ENCODE measurements at places on chromosomes 7 and 10.

GRCh38 chr10:60878224-60878623 is 65.8 kb downstream of the RHOBTB1 start:
- no peak for DNase-seq

DNA sequence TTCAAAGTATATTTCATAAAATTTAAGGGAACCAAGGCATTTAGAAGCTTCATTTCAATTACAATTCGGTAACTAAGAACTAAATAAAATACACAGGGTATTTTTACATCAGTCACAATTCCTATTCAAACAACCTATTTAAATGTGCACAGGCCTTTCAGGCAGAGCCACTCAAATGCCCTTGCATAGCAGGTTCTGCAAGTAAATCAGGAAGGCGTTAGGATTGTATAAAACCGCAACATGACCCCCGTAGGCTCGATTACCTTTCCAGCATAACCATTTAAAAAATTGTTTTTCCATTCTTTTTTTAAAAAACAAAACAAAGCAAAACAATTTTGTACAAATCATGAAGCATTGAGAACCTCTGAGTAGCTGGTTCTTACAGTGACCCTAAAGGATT is 289.9 kb upstream of the SP8 start:
- no peak for DNase-seq

DNA sequence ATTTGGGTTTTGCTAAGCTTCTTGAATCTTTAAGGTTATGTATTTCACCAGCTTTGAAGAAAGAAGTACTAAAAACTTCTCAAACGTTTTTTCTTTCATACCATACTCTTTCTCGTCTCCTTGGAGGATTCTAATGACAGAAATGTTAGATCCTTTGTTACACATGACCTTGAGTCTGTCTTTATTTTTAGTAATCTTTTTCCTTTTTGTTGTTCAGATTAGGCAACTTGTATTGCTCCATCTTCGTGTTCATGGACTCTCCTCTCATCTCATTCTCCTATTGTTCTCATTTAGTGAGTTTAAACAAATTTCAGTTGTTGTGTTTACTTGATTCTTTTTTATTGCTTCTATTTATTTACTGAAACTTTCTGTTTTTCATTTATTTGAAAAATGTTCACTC is 73.7 kb downstream of the WDFY4 start:
- DNase-seq = no peak

DNA sequence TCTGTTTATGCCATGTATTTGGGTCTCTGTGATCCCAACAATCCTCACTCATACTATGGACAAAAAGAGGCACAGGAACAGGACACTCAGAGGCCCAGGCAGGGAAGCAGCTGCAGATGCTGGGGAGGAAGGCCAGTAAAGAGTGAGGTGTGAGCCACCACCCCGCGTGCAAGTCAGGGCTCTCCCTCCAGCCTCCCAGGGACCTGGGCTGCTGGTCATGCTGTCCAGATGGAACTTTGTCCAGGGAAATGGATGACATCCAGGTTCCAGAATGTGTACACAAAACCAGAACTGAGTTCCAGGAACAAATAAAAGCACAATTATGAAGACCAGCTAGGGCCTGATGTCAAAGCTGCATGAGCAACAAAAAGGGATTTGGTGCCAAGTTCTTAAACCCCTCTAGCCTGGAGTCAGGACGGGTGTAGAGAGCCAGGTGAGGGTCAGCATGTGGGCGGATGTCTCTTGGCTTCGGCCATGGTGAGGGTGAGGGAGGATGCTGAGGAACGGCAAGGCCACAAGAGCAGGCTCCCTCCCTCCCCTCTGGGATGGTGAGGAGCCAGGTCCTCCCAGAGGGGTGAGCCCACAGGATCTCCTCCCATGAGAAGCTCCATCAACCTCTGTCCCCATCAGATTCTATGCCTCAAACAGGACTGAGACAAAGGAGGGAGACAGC is 739.7 kb downstream of the PARD3 start:
- no peak for DNase-seq

DNA sequence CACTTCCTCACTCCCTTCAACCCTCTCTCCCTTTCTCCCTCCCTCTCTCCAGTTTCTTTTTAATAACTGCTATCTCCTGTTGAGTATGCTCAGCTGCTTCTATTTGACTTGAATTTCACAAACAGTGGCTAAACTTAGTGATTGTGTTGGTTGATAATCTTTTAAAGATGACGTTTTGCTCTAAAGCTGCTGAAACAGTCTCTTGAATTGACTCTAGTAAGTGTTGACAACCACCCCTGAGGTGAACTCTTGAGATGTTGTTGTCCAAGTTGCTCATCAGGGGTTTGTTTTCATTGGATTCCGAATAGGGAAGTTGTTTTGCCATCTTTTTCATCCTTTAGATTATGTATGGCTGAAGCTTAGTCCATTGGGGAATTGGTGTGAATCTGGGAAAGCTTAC is 176.2 kb downstream of the TWIST1 start:
- no peak for DNase-seq

- no peak for DNase-seq
Observed at GRCh38 chr7:22364900-22365299, 7.9 kb upstream of the RAPGEF5 start.

- DNase-seq = no peak
Observed at GRCh38 chr7:31443457-31443856, 70.4 kb upstream of the ITPRID1 start.

GRCh38 chr7:55571511-55572377 is 558 bp downstream of the VOPP1 start:
- peak; percentile 38 for DNase-seq

DNA sequence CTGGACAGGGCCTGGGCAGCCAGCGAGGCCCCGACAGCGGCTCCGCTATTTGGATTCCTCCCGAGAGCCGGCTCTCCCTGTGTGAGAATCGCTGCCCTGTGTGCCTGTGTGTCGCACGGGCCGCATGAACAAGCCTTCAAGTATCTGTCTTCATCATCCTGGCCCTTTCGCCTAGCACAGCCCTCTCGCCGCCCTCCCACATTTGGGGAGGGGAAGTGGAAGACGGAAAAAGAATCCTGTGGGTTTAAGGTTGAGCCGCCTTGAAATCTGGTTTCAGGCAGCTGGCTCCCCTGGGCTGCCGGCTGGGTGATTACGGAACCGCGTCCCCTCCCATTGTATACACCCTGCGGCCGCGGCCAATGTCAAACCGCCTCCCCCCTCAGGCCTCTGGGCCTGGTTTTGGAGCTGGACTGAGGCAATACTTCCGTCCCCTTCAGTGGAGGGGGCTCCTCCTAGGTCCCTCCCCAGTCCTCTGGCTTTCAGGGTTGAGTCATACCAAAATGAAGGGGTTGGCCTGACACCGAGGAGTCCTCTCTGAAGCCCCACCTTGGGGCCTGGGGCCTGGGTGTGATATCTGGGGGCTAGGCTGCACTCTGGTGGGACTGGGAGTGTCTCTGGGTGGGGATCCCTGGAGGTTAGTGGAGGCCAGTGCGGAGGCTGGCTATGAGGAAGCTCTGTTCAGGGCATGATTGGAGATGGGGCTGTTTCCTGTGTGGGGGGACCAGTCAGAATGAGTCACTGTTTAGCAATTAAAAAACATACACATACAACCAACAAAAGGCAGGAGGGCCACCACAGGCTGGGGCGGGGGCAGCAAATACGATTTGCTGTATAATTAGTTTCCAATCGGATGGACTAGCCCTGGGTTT is 1.7 kb downstream of the TRIM8 start:
- DNase-seq = peak; percentile 53

- DNase-seq = no peak
Observed at GRCh38 chr7:138436388-138436787, 23.7 kb upstream of the TRIM24 start.

DNA sequence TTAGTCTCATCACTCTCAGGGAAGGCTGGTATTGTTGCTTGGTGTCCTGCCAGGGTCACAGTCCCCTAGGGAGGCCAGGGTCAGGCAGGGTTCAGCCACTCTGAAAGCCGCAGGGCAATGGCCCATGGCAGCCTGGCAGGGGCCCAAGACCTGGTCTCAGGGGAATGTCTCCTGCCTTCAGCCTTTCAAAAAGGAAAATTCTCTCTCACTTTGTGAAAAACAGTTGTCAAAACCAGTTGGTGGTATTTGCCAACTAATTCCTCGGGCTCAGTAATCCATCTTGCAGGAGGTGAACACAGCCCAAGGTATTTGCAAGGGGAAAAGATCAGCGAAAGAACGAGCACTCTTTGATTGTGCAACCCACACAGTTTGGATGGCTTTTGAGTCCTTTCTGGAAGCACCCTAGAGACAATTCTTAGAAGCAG is 101.5 kb downstream of the JCAD start:
- no peak for DNase-seq

GRCh38 chr10:62764011-62764410 is 40.5 kb upstream of the ADO start:
- no peak for DNase-seq

GRCh38 chr10:97372233-97372875 is 28.8 kb downstream of the RRP12 start:
- no peak for DNase-seq

- DNase-seq = no peak
Observed at GRCh38 chr10:7563770-7564169, 103.0 kb downstream of the ITIH5 start.

- no peak for DNase-seq
Observed at GRCh38 chr7:1535701-1536454, 5.4 kb downstream of the MAFK start.

- DNase-seq = no peak
Observed at GRCh38 chr7:157054927-157055326, 44.5 kb upstream of the MNX1 start.

DNA sequence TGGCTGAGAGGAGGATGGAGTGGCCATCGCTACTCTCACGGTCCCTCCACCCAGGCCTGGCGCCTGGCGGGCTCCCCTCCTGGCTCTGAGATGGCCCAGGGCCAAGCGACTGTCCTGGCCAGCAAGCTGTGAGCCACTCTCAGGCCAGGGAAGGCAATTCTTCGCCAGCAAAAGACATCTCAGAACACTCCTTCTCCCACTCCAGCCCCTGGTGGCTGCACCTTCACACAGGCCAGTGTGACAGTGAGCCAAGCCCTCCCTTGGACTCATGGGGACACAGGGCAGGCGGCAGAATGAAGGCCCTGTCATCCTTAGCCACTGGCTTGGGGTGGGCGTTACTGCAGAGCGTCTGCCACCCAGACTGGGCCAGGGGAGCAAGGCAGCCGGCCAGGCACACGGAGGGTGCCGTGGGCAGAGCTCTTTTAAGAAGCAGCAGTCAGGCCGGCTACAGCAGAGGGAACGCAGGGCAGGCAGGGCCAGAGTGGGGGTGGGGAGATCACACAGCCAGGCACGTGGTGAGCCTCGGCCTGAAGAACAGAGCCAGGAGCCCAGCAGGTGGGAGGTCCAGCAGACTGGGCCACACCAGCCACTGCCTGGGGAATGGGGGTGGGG is 14.4 kb downstream of the STK32C start:
- no peak for DNase-seq

GRCh38 chr7:24328050-24328449 is 44.1 kb downstream of the NPY start:
- no peak for DNase-seq

DNA sequence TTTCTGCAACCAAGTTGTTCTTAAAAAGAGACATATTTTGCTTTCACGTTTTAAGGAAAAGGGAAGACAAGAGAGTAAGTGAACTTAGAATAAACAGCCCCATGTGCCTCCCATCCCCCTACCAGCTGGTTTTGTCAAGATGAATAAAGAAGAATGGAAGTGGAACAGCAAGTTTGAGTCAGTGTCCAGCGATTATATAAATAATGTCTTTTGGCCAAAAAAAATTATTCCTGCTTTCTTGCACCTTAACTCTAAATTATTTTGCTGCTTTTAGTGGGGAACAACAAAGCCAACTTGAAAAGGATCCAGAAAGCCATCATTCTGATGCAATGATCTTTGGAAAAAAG is 82.4 kb upstream of the TRIL start:
- DNase-seq = no peak

GRCh38 chr7:118072893-118073674 is 110.9 kb upstream of the LSM8 start:
- DNase-seq = no peak

DNA sequence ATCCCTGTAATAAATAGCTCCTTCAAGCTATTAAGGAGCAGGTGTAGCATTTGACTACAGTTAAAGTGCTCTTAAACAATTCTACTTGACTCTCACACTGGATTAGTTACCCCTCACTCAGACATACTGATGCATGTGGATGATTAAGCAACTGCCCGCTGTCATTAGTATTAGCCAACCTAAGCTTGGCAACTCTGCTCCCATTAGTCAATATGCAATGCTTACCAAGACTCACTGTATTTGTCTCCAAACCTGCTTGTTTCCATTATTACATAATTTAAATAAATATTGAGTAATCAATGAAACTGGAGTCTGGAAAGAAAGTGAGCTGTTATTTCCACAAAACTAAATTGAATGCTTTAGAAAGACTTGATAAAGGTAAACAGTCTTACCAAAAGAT is 144.0 kb upstream of the ASAH2 start:
- DNase-seq = no peak

GRCh38 chr7:42856605-42856987 is 55.3 kb downstream of the C7orf25 start:
- DNase-seq = no peak

- no peak for DNase-seq
Observed at GRCh38 chr10:35451151-35452016, 115.1 kb downstream of the CCNY start.

DNA sequence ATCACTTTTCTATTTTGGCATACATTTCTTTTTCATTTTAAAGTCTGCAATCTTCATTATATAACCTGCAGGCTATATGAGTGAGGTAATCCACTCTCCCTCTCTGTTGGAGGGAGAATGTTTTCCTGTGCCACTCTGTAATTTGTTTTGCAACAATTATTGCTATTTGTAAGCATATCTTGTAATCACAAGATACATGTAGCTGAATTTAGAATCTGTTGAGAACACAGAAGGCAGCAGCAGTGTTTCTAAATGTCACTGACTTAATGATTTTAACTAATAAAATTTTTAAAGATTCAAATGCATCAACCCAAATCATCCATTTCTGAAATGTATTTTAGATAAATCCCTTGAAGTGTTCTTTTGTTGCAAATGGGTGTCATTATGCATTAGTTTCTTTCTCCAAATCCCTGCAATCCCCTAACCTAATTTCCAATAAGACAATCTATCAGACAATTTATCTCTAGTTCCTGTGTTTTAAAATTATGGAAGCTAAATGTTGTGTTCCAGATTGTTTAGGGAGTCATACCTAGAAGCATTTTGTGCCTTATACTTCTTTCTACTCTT is 19.8 kb upstream of the UMAD1 start:
- no peak for DNase-seq

DNA sequence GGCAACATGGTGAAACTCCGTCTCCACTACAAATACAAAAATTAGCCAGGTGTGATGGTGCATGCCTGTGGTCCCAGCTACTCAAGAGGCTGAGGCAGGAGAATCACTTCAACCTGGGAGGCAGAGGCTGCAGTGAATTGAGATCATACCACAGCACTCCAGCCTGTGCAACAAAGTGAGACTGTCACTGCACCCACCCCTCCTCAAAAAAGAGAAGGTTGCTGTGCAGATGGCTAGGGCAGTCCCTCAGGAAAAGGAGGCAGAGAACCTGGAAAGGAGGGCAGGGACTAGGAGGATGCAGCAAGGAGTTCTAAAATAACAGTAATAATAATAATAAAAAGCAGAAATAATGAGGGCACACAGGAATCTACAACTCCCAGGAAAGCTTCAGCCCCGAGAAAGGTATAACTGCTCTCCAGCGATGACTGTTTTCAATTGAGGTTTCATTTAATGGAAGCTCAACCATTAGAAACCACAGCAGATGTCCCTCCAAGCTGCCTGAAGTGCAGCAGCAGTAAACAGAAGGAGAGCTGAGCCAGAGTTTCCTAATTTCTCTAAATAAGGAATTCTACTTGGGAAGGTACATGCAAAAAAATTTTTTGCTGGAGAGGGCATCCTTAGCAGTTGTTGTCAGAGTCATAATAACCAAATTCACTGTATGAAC is 326.5 kb downstream of the GATA3 start:
- no peak for DNase-seq
